Heart right ventricle (tissue), 16 donors: ENCODE measurements at places on chromosomes 16 and 17. TPM values are rescaled to one million over a fixed set of nuclear protein-coding genes. Genes with fewer than 3 reads are reported as not detected.

GRCh38 chr17:78789149-78789662, 7.1 kb upstream of the CYTH1 start:
- DNase-seq, result no peak

DNA sequence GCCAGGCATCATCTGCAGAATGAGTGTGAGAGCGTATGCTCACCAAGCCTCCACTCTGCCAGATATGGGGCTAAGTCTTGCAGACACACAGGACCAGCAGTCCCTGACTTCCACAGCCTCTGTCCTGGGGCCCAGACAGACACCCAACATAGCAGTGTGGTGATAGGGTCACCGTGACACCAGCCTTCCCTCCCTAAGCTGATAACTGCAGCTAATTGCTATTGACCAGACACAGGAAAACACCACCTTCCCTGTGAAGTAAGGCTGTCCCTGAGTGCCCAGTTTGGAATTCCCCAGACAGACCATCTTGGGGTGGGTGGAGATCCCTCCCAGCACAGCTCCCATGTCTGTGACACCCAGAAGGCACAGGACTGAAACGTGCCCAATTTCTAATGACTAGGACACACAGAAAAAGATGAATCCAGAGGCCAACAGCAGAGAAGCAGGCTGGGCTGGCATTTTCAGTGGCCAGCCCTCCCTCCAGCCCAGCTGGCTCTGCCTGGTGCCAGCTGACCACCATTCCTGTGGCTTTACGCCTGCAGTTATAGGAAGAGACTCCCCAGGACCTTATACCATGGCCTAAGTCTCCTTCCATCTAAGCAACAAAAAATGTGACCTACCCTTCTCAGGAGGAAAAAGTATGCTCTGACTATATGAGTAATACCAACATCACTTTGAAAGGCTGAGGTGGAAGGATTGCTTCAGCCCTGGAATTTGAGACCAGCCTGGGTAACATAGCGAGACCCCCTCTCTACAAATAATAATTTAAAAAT, 30.3 kb downstream of the ATPAF2 start:
- no peak for DNase-seq

The CSH2 gene
- total RNA-seq, result not detected

DNA sequence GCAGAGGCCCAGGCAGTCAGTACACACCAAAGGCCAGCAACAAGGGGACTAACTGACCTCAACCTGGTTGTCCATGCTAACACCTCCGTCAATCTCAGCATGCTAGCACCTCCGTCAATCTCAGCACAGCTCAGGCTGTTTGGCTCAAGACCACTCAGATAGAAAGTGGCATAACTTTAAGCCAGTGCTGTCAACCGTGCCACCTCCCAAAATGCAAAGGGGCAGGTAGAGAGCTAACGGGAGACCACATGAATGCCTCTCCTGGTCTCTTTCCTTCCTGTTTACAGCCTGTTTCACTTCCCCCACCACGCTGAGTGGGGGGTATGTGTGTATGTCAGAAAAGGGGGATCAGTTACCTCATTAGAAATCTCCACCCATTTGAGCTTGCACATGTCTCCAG, 3.3 kb downstream of the UBTF start:
- DNase-seq, result no peak

GRCh38 chr17:2398655-2399571, 1.9 kb downstream of the MNT start:
- DNase-seq, result peak; percentile 51

DNA sequence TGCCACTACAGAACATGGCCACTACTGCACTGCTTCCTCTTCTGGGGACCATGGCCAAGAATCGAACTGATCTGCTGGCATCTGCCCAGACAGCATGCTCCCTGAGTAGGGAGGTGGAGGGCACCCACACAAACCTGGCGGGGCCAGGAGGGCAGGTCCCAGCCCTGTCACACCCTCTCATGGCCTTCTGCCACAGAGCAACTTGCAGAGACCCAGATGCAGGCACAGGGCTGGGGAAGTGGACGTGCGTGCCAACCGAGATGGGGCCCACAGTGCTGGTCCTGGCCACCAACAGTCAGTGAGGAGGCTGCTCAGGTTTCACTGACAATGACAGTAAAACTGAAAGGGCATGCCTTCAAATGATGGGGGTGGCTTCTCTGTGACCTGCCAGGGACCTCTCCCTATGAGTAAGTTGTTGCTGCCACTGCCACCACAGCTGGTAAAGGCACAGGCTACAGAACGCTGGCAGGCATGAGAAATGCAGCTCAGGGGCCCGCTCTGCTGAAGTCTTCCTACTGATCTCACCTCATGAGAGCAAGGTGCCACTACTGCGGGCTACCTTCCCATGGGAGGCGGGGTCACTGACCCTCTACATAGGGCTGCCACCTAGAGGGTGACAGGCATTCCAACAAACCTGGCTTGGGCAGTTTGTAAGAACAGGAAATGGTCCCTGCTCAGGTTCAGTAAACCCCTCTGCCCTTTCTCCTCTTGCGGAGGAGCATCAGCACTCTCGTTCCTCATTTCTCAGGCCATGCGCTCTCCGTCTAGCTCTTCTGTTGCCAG, 15.5 kb downstream of the HIC1 start:
- DNase-seq, result no peak

- peak; percentile 36 for DNase-seq
Observed at GRCh38 chr16:24255456-24256371, at the start of gene CACNG3. Gene CACNG3, plus strand, starts transcription at chr16:24256335. Its CDS starts 420 bp downstream, at chr16:24256755.

The KRT20 gene
- total RNA-seq, result not detected

The SLC13A2 gene
- total RNA-seq, result not detected

The TBC1D3K gene
- not detected for total RNA-seq

The TBC1D3E gene
- not detected for total RNA-seq

The MRPL38 gene
- 89.6 TPM for total RNA-seq

- DNase-seq, result no peak
Observed at GRCh38 chr16:9259914-9260608, 168.6 kb downstream of the HAPSTR1 start.

- DNase-seq, result no peak
Observed at GRCh38 chr16:84654998-84655397, 6.7 kb downstream of the KLHL36 start.

DNA sequence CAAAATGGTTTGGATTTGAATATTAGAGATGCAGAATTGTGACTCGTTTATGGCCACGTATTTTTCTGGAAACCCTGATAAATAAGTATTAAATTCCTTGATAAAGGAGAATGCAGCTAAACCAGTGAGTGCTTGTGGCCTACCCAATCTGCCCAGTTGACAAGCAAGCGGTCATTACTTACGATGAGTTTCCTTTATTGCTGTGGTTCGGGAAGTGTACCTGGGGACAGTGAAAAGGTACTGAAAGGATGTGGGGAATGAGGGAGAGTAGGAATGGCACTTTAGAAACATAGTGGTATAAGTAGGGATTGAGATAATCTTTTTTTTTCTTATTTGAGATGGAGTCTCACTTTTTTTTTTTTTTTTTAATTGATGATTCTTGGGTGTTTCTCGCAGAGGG, 33.8 kb downstream of the RBBP6 start:
- no peak for DNase-seq

GRCh38 chr16:80417706-80418271, 123.0 kb upstream of the DYNLRB2 start:
- no peak for DNase-seq

- DNase-seq, result no peak
Observed at GRCh38 chr17:74150428-74151025, 53.0 kb upstream of the RPL38 start.

- DNase-seq, result no peak
Observed at GRCh38 chr17:73399056-73399455, 87.3 kb upstream of the CDC42EP4 start.

DNA sequence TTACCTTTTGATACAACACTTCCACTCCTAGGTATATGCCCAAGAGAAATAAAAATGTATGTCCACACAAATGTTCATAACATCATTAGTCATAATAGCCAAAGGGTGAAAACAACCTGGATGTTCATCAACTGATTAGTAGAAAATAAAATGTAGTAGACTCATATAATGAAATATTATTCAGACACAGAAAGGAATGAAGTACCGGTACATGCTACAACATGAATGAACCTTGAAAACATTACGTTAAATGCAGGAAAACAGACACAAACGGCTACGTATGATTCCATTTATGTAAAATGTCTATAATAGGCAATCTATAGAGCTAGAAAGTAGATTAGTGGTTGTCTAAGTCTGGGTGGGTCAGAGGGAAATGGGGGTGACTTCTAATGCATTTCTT, 358.5 kb downstream of the CA10 start:
- no peak for DNase-seq

GRCh38 chr16:86502856-86503748, 7.2 kb upstream of the FOXF1 start:
- DNase-seq, result no peak

The SCNN1B gene
- total RNA-seq, result not detected

GRCh38 chr17:43597624-43598356, 51.6 kb upstream of the ETV4 start:
- no peak for DNase-seq
